GM12892 (cell line): ENCODE measurements at places on chromosomes 3 and 15.

DNA sequence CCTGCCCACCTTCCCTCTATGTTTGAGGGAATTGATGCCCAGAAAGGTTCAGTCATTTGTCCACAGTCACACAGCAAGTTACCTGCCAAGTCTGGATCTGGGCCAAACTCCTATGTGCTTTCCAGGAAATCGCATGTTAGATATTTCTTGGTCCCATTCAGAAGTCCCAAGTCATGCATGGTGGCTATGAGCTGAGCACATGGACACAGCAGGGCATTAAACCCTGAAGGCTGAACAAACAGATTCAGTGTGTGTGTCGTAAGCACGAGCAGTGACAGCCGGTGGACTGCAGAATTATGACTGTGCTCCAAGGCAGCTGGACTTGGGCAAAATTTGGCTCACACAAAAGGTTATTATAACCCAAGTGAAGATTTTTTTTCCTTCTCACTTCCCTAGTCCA lies 11.4 kb upstream of the SLC6A6 start:
- DNase-seq: no peak

DNA sequence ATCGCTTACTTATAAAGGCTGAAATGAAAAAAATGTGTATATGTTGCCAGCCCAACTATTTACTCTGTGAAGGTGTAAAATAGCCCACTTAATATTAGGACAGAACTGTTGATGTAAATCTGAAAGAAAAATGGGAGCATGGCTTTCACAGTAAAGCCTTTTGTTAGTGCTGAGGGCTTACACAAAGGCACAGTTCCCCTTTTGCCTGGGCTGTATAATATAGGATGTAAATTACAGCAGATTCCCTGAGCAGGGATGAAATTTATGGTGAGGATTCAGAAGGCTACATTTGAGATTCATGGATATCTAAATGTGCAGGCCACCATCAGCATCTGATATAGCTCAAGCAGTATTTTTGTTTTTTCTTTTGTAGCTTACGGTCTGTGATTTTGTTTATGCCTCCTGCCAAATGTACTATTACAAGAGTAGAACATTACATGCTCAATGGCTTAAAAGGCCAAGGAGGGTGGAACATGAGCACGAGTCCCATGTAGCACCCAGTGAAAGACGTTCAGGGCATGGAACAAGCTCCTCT lies 109.1 kb upstream of the ATP10A start:
- no peak for DNase-seq

GRCh38 chr3:127668906-127669305 lies 3.8 kb upstream of the ABTB1 start:
- DNase-seq: no peak

GRCh38 chr15:60126200-60126599 lies 122.1 kb downstream of the FOXB1 start:
- DNase-seq: no peak

GRCh38 chr3:159191447-159191846 lies 389.6 kb downstream of the MFSD1 start:
- no peak for DNase-seq

DNA sequence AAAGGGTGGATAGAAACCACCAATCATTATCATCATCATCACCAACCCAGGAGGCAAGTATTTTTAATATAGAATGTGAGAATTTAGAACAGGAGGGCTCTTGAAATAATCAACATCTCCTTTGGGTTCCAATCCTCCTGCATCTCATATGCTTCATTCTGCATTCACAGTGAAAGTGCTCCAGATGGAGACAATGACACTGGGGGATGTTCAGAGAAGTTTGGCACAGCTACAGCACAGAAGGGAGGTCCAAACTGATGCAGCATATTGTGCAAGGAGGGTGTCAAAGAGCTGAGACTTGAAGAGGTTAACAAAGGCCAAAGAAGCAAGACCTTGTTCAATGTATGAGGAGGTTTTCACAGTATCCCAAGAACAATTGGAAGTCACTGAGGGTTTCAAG lies 767.1 kb downstream of the NTRK3 start:
- no peak for DNase-seq

DNA sequence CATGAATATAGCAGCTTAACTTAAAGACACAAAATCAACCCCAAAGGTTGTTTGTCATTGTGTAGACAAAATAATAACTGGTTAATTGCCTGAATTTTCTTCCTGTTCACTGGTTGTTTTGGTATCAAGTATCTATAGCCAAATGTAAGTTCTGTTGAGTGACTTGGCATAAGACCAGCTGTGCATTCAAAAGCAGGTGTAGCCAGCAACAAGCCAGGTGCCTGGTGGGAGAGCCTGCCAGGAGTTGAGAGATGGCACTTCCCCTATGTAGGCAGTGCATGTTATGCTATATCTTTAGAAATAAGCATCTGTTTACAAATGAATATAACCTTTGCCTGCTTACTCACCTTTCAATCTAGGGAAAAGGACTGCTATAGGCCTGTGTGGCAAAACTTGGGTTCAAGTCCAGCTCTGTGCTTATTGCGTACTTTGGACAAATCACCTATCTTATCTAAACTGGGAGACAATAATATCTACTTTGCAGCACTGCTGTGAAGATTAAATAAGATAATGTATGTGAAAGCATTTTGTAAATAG lies 84.9 kb upstream of the TBL1XR1 start:
- no peak for DNase-seq

- no peak for DNase-seq
These were observed 71.9 kb upstream of the PRR23E start for GRCh38 chr3:127120851-127121647.

- DNase-seq: no peak
These were observed 29.6 kb upstream of the GREM1 start for GRCh38 chr15:32688151-32688639.

DNA sequence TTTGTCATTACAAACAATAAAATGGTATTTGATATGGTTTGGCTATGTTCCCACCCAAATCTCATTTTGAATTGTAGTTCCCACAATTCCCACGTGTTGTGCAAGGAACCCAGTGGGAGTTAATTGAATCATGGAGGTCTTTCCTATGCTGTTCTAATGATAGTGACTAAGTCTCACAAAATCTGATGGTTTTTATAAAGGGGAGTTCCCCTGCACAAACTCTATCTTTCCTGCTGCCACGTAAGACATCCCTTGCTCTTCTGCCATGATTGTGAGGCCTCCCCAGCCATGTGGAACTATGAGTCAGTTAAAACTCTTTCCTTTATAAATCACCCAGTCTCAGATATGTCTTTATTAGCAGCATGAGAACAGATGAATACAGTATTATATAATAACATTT lies 15.4 kb upstream of the AADAC start:
- no peak for DNase-seq

GRCh38 chr15:39795486-39795885 lies 12.8 kb upstream of the FSIP1 start:
- no peak for DNase-seq
